Activated T-cell treated with anti-CD3 and anti-CD28 coated beads for 48 hours (primary cell): ENCODE measurements at places on chromosomes 7 and 10.

- no peak for DNase-seq
Measured at GRCh38 chr10:62814756-62815380, 1.3 kb downstream of the EGR2 start.

GRCh38 chr7:116554911-116555310 lies 30.1 kb downstream of the CAV1 start:
- no peak for DNase-seq

DNA sequence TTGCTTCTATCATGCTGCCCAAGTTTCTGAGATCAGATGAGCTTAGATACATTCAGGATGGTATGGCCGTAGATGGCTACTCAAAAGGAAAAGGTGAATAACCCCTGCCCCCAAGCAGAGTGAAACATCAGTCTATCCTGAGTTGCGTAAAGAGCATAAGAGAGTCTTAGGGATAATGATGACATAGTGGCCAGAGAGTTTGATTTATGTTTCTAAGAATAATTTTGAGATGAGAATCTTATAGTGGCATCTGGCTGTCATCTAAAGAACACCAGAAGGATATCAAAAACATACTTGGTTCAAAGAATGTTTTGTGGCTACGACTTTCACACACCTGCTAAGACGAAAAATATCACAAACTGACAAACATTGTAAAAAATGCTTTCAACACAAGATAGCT lies 20.6 kb downstream of the PIK3CG start:
- no peak for DNase-seq

DNA sequence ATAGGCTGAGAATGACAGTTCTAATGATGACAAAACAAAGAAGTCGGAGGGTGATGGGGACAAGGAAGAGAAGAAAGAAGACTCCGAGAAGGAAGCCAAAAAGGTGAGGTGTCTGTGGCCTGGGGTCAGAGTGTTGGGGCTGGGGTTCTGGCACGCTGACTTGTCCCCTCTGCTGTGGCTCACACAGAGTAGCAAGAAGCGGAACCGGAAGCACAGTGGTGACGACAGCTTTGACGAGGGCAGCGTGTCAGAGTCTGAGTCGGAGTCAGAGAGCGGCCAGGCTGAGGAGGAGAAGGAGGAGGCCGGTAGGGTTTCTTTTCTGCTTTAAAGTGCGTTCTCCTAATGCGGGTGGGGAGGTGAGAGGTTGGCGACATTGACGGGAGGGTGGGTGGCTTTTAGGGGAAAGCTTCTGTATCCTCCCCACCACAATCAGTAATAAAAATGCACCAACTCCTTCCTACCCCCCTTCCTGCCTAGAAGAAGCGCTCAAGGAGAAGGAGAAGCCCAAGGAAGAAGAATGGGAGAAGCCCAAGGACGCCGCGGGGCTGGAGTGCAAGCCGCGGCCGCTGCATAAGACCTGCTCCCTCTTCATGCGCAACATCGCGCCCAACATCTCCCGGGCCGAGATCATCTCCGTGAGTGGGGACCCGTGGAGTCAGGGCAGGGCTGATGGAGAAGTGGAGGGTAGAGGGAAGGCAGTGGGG lies 4.6 kb downstream of the UFSP1 start:
- no peak for DNase-seq

- DNase-seq = no peak
Measured at GRCh38 chr7:135164357-135165061, 6.0 kb downstream of the CYREN start.

DNA sequence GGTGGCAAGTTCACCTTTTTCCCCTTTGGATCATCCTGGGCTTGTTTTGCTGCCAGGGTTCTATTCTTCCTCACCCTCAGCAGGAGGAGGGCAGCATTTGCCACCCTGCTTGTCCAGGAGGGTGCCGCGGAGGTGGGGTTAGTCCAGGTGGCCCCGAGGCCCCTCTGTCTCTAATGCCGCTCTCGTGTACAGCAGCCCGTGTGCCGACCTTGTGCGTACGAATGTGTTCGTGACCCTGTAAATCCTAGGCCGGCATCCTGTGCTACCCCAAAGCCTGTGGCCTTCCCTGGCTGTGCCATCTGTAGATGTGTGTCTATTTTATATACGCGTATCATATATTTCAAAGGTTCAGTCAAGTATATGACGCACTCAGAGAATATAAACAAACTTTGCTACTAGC lies 10.6 kb downstream of the IQCE start:
- DNase-seq = no peak

GRCh38 chr10:103555712-103556111 lies 62.2 kb downstream of the NEURL1 start:
- no peak for DNase-seq
